ENCODE measurements at places on chromosomes 3 and 15.

GRCh38 chr3:51710631-51711351 is 3.9 kb downstream of the GRM2 start:
- DNase-seq, result no peak

- DNase-seq, result no peak
These were observed 181.3 kb upstream of the CTDSPL start for GRCh38 chr3:37680401-37680800.

- DNase-seq, result no peak
These were observed 56.5 kb upstream of the GPD1L start for GRCh38 chr3:32049916-32050315.

- no peak for DNase-seq
These were observed 3.4 kb upstream of the TSPAN3 start for GRCh38 chr15:77074350-77074749.

GRCh38 chr3:186090901-186091300 is 18.0 kb downstream of the ETV5 start:
- DNase-seq, result no peak

- DNase-seq, result no peak
These were observed 2.1 kb downstream of the PLA2G4F start for GRCh38 chr15:42154212-42154941.

All from smooth muscle cell of the brain vasculature (primary cell).